Spinal cord (tissue), 10 donors: ENCODE measurements at places on chromosomes 6 and 20. TPM values are rescaled to one million over a fixed set of nuclear protein-coding genes. Genes with fewer than 3 reads are reported as not detected.

SSTR4 gene
- total RNA-seq, result 0.89 TPM

CNKSR3 gene
- total RNA-seq, result 17.0 TPM

MAPK13 gene
- total RNA-seq, result 3.2 TPM

CLDN20 gene
- not detected for total RNA-seq

TRAPPC3L gene
- 16.1 TPM for total RNA-seq
